ENCODE measurements at places on chromosomes 7 and 10.

- no peak overlapping the region for H3K27ac ChIP-seq
- DNase-seq, result no peak
- no peaks in the 10 kb centered on the region for H3K27me3 ChIP-seq
- H3K36me3 ChIP-seq, result no peaks in the 10 kb centered on the region
These were observed 219.5 kb downstream of the GLI3 start for GRCh38 chr7:42017349-42017986.

- H3K27me3 ChIP-seq, result no peaks in the 10 kb centered on the region
- no peak for DNase-seq
- H3K4me3 ChIP-seq, result no peak overlapping the region
- H3K36me3 ChIP-seq, result no peaks in the 10 kb centered on the region
- no peaks in the 10 kb centered on the region for H3K4me1 ChIP-seq
These were observed 132.4 kb downstream of the TSPAN12 start for GRCh38 chr7:120725376-120726039.

GRCh38 chr10:12774204-12774894 is 227.2 kb downstream of the CCDC3 start:
- H3K27me3 ChIP-seq, result no peaks in the 10 kb centered on the region
- H3K36me3 ChIP-seq, result peaks cover 5% of the 10 kb centered on the region
- no peak overlapping the region for H3K4me3 ChIP-seq
- no peak for DNase-seq
- H3K27ac ChIP-seq, result no peak overlapping the region

DNA sequence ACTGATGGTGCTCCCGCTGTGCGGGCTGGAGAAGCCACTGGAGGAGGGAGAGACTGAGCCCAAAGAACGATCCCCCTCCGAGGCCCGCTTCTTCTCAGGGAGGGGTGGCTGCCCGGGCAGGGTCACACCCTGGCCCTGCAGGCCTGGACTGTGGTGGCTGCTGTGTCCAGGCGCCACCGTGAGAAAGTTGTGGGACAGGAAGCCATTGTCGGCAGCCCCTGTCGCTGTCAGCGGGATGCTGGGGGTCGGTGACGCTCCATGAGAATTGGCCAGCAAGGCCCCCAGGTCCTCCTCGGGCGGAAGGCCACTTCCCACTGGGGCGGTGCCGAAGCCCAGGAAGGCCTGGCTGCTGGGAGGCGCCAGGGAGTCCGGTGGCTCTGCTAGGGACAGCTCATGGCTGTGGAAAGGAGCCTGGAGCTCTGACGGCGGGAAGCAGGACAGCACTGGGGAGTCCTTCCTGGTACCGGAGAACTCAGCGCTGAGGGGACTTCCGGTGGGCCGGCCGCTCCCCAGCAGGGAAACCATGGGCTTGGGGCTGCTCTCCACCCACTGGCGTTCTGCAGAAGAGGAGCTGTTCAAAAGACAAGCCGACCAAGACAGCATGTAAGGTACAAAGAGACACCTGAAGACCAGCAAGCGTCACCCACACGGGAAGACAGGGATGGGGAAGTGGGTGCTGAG is 278.8 kb downstream of the TNS3 start:
- H3K27me3 ChIP-seq, result no peaks in the 10 kb centered on the region
- H3K4me1 ChIP-seq, result no peaks in the 10 kb centered on the region
- no peak for DNase-seq
- no peak overlapping the region for H3K4me3 ChIP-seq
- no peaks in the 10 kb centered on the region for H3K36me3 ChIP-seq
- H3K27ac ChIP-seq, result no peak overlapping the region

- DNase-seq, result no peak
- no peak overlapping the region for H3K4me3 ChIP-seq
- H3K4me1 ChIP-seq, result no peaks in the 10 kb centered on the region
- no peaks in the 10 kb centered on the region for H3K36me3 ChIP-seq
These were observed 517.5 kb downstream of the NRG3 start for GRCh38 chr10:82392533-82392932.
